Brain (organoid and tissue), 16 donors: ENCODE measurements at places on chromosomes 3 and 15.

DNA sequence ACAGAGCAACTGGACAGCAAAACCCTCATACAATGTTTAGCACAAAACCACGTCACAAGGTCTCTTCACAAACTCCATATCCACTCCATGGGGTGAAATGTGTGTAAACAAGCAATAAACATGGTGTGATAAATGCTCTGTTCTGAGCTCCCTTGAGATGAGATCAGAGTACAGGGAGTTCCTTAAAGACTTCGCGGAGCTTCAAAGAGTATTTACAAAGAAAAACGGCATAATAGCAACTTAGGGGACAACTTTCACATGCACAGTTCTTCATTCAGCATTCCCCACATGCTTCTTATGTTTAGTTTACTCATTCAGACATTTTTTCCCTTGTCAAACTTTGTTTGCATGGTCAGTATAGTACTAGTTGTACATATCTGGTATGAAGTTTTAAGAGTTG lies 52.5 kb upstream of the SUCLG2 start:
- no peak for DNase-seq

DNA sequence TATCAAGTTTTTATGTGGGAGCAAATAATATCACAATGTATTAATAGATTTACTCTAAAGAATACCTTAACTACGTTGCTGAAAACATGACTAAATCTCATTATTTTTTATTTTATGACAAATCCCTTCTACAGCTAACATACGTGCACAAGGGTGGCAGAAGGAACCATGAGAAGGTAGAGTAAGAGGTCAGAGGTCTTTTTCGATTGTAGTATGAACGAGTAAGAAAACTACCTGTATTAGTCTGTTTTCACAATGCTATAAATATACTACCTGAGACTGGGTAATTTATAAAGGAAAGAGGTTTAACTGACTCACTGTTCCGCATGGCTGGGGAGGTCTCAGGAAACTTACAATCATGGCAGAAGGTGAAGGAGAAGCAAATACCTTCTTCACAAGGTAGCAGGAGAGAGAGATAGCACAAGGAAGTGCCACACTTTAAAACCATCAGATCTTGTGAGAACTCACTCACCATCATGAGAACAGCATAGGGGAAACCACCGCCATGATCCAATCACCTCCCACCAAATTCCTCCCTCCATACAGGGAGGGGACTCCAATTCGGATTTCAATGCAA lies 95.3 kb downstream of the SUCLG2 start:
- no peak for DNase-seq

DNA sequence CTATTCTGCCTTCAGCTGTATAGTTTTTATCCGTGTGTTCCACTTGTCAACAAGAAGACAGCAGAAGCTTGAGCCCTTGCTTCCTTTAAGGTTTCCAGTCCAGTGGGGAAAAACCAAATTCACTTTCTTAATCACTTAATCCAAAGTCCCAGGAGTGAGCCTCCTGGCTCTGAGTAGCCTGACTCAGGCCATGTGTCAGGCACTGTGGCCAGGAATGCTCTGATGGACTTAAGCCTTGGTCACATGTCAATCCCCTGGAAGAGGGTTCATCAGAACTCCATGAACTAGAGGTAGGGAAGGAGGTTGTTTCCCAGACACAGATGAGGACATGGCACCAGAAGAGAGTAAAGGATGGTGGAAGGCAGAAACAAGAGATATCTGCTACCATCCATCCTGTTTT lies 8.8 kb downstream of the VIPR1 start:
- DNase-seq = no peak

DNA sequence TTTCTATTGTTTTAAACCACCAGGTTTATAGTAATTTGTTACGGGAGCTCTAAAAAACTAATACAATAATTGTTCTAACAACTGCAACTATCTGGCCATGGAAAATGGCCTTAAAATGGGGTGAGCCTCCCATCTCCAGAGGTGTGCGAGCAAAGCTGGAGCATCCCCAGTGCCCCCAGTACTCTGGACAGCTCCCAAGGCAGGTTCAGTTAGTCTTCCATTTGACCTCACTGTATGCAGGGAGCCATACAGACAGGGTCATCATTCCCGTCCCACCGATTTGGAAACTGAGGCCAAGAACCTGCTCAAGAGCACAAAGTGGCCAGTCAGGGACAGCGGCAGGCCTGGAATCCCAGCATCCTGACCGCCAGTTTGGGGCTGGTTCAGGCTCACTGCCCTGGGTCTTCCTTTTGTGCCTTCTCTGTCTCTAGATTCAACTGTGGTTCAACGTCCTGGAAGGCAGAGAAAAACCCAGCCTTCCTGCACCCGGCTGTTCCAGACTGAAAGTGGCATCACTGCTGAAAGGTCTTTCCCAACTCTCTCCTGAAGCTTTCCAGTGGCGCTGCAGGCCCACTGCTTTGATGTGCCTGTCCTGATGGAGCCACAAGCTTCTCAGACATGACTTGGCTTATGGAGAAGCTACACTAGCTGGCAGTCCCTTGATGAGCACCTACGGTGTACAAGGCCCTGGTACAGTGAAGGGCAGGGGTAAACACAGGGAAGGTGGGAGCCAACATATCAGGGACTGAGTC lies 76.6 kb upstream of the LINGO1 start:
- no peak for DNase-seq

GRCh38 chr3:88000853-88001252 lies 58.0 kb downstream of the CGGBP1 start:
- DNase-seq = peak; percentile 57

- DNase-seq = no peak
These were observed 23.0 kb upstream of the MEF2A start for GRCh38 chr15:99542828-99543227.

GRCh38 chr3:146100180-146100579 lies 60.8 kb downstream of the PLOD2 start:
- DNase-seq = no peak

DNA sequence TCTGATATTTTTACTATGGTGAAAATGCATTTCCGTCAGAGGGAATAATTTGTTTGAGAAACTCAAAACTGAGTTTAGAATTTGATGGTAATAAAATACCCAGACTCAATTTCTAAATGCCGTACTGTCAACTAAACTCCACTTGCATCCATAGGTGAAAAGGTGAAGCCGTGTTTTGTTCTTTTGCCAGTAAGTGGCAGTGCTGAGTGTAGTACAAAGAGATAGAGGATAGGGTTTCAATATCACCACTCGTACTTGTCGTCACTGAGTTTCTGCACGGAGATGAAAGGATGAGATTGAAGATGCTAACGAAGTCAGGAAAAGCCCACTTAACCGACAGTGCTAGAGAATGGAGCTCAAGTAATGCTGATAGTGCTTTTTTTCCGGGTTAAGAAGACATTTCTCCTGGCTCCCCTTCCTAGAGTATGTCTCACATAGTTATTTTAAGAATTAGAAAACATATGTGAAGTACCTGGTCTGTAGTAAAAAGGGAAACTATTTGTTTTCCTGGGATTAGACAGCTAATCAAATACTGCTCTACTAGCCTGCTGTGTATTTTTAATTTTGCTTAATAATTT lies 345.1 kb downstream of the IL5RA start:
- peak; percentile 8 for DNase-seq

DNA sequence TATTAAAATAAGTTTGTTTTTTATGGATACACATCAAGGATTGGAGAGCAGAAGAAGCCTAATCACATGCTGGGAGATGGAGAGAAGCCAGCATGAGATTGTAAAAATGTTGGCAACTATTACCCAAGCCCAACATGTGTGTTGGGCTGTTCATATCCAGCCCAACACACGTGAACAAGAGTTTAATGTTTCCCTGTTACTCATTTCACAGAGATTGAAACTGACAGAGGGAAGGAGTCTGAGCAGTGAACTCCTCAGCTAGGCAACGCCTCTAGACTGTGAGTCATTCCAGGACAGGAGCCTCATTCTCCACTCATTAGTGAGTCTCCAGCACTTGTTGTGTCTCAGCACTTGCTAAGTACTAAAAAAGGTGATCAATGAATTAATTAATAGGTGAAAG lies 43.2 kb upstream of the CMSS1 start:
- no peak for DNase-seq

DNA sequence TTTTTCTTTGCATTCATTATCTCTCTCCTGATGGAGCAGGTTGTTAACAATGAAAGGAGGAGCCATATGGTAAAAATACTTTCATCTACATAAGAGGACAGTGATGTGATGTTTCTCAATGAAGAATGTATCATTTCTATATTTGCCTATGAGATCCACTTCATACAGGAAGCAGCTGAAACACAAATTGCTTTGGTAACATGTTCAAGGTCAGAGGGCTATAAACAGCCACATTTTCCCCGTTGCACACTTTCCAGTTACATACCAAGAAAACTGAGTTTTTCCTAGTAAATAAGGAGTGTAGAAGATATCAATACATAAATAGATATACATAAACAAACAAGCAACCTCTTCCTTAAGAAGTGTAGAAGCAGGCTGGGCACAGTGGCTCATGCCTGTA lies 32.6 kb upstream of the GYG1 start:
- no peak for DNase-seq

DNA sequence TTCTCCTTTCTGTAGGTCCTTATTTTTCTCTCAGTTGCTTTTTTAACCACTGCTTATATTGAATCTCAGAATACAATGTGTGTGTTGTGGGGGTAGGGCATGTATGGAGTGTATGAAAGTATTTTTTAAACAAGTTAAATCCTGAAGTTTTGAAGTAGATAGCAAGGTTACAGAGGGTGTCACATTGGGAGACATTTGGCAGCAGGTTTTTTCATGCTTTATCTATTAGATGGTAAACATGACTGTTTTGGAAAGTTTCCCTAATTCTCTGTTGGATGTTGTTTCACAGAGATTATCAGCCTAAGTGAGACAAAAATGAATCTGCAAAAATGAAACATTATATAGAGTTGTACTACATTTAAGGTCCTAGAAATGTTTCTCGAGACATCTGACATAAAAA lies 190.6 kb upstream of the ARPP21 start:
- peak; percentile 17 for DNase-seq

- no peak for DNase-seq
These were observed 86.9 kb upstream of the TCF12 start for GRCh38 chr15:56831467-56832005.

- DNase-seq = peak; percentile 32
These were observed 633.7 kb downstream of the ZIC1 start for GRCh38 chr3:148042663-148043445.

DNA sequence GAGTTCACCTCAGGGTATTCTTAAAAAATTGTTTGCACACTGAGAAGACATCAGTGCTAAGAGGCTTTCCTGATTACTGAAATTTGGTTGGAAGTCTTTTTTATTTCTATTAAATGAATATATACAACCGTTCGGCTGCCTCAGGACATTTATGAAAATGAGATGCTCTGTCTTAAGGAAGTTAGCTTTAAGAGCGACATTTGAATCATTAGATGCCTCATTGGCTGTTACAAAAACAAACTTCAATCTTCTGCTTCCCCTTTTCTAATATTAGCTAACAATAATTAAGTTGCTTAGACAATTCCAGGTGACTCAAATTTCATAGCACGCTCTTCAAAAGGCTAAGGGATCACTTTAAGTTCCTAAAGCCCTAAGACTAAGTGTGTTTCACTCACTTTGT lies 673.7 kb downstream of the FHIT start:
- DNase-seq = no peak

GRCh38 chr15:75736256-75736655 lies 23.6 kb upstream of the CSPG4 start:
- no peak for DNase-seq

DNA sequence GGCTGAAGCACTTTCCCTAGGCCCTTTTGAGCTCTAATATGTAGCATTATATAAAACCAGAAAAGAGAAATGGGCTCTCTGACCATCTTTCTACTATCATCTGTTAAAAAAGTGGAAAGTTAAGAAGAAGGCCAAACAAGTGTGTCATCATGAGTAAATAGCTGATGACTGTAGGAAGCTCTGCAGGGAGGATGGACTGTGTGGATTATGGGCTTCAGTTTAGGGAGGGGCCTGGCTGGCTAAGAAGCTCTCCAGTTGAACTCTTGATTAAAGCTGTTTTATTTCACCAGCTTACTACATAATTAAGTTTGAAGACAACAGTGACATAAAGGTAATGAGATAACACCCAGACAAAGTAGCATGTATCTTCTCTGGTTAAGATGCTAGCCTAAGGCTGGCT lies 30.6 kb downstream of the INTS14 start:
- DNase-seq = no peak

DNA sequence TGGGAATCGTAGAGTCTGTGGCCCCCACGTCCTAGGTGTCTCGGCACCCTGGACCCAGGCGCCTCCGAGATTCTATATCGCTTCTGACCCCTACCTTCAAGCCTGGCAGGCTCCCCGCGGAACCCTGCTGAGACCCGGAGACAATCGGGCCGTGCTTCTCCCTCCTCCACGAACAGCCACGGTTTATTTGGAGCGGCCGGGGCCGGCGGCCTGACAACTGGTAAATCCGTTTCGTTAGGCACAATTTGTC lies 1.4 kb downstream of the GATA2 start:
- DNase-seq = no peak

DNA sequence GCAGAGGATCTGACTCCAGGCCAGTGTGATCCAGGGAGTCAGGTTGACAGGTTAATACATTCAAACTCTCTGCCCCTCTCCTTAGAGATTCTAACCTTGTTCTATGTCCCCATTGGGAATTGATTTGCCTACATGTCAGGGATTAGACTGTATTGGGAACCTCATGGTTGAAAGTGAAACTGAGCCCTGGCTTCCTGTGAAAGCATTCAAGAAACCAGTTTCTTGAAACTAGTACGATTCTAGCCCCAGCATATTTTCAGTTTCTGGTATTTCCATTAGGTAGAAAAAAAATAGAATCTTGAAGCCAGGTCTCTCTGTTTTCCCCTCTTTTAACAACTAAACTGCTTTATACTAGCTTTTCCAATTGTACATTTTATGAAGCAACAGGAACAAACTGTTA lies 140.4 kb upstream of the ABI3BP start:
- DNase-seq = no peak

GRCh38 chr15:64462492-64462891 lies 2.1 kb downstream of the ZNF609 start:
- DNase-seq = no peak

- no peak for DNase-seq
These were observed 8.7 kb downstream of the FOXL2 start for GRCh38 chr3:138938056-138938876.

DNA sequence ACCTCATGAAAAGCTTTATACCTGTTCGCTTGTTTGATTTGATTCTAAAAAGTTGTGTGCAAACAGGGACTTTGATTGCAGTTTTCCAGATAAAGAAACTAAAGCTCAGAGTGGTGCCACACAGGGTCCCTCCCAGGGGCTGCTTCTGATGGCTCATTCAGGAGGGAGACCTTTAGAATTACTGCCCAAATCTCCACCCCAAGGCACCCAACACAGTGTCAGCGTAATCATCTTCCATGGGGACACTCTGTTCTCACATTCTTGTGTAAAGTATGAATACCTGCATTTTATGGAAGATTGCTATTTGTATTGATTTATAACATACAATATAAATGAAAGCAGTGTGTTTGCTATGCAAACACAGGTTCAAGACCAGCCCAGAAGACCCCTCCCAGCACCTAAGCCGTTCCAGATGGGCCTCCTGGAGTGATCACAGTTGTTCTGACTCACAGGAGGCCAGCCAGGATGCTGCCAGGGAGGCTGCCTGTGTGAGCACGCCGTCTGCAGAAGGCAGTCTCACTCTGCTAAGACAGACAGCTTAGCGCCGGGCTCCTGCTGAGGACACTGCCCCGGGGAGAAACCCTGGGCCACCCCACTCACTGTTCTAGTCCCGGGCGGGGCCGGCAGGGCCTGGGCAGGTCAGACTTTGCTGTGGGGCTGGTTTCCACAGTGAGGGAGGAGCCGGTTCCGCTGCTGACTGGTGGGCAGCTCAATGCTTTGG lies 185.6 kb downstream of the FAM43A start:
- peak; percentile 44 for DNase-seq

GRCh38 chr3:151296226-151296625 lies 17.9 kb upstream of the P2RY14 start:
- no peak for DNase-seq
